ENCODE measurements at places on chromosomes 7 and 10.

DNA sequence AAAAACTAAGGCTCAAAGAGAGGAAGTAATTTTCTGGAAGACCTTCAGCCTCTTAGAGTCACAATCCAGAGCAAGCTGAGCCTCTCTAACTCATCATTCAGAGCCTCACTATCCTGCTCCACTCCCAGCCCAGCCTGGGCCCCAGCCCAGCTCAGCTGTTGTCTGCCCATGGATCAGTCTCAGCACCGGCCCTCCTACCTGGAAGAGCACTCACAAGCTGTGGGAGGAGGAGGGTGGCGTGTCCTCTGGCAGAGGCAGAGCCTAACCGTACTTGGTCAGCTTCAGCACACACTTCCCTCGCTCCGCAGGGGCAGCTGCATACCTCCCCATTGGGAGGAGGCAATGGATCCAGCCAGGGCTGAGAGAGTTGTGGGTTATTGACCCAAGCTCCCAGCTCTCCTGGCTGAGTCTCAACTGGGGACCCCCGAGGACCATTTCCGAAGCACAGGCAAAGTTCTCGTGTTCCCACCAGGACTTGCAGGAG is 66.7 kb upstream of the GPR26 start:
- DNase-seq = no peak

GRCh38 chr10:57917019-57917418 is 350.7 kb downstream of the IPMK start:
- no peak for DNase-seq

DNA sequence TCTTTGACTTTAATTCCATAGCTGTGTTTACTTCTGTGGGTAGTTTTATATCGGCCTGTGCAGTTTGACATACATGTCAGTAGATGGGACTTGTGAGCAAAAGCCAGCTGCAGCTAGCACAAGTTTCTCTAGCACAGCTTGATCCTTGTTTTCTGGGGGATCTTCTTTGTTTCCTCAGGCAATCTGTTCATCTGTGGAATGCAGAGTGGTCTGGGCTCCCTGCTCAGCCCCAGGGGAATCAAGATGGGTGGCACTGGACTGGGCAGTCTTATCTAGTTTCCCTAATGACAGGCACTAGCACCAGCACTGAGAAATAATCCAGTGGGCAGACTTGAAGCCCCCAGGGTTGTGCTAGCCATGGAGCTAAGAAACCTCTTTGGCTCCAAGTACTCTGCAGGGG is 40.8 kb downstream of the CYP2C19 start:
- DNase-seq = no peak

DNA sequence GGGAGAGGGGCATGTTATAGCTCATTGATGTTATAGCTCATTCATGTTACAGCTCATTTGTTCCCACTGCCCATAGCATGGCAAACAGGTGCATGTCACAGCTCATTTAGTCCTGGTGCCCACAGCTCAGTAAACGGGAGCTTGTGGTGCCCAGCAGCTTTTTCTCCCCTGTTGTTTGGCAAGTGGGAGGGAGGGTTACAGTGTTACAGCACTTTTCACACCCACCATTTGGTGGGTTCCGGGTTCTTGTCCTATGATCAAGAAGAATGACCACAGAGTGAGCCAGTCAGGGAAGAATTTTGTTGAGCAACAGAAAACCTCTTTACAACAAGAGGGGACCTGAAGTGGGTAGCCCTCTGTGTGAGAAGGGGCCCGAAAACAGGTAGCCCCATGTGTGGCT is 162.8 kb upstream of the CSTF2T start:
- DNase-seq = no peak

- DNase-seq = no peak
Measured at GRCh38 chr10:125337510-125337909, 177.1 kb upstream of the CTBP2 start.

- no peak for DNase-seq
Measured at GRCh38 chr10:80498833-80499741, 38.6 kb upstream of the SH2D4B start.

DNA sequence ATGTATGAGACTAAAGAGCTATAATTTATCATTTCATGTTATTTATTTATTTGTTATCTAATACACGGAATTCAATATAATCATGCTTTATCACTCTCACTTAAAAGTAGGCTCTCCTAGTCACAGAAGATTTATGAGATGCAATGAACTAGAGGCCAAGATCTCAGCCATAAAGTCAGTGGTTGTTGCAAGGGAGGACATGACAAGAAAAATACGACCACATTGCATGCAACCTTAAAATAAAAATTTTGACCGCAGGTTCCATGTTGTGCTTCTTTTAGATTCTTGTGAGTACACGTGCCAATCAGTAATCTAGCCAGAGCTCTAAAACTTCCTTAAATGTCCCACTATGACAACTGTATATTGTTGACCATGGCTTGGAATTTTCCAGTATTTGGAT is 75.9 kb upstream of the SP8 start:
- no peak for DNase-seq

DNA sequence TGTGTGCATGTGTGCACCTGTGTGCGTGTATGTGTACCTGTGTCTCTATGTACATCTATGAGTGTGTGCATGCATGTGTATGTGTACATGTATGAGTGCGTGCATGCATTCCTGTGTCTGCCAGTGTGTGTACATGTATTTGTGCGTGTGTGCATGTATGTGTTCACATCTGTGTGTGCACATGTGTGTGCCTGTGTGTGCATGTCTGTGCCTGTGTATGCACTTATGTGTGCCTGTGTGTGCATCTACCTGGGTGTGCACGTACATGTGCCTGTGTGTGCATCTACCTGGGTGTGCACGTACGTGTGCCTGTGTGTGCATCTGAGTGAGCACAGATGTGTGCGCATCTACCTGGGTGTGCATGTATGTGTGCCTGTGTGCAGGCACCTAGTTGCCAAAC is 102.2 kb upstream of the DIP2C start:
- DNase-seq = no peak

- no peak for DNase-seq
Measured at GRCh38 chr7:32227746-32228145, 157.5 kb upstream of the PDE1C start.

DNA sequence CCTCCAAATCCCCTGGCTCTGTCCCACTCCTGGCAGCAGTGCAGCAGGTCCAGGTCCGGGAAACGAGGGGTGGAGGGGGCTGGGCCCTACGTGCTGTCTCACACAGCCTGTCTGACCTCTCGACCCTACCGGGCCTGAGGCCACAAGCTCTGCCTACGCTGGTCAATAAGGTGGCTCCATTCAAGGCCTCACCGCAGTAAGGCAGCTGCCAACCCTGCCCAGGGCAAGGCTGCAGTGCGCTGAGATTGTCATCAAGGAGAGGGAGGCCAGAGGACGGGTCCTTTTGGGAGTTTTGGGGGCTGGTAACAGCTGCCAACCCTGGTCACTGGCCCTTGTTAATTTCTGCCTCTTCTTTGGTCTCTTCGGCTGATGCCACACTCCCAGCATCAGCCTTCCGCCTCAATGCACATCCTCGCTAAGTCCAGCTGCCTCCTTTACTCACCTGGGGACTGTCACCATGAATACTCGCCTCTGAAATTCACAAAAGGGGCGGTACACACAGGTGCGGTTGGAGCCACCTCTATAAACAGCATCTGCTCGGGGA is 3.5 kb downstream of the EPO start:
- no peak for DNase-seq

DNA sequence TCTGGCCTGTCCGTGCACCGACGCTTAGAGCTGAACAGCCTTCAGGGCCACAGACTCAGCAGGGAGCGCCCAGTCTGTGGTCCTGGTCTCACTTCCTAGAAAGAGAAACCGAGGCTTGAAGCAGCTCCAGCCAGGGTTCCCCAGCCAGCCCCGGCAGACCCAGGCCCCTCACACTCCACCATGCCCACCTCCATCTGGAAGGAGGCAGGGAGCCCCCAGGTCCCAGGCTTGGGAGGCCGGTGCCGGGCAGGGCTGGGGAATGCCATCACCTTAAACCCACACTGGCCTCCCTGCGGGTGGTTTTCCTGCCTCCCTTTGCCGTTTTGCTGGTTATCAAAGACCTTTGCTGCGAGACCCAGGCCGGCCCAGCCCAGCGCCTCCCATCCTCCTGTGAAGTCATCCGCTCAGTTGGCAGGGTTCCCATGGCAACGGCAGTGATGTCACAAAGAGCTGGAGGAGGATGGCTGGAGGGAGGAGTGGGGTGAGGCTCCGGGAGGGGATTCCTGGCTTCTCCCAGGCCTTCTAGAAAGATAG is 24.0 kb downstream of the ELFN1 start:
- DNase-seq = no peak

GRCh38 chr7:6307762-6308161 is 35.3 kb upstream of the CYTH3 start:
- no peak for DNase-seq

- DNase-seq = no peak
Measured at GRCh38 chr7:264541-265191, 25.3 kb upstream of the FOXL3 start.

- peak; percentile 97 for DNase-seq
Measured at GRCh38 chr10:110919349-110919931, at the start of gene SHOC2. SHOC2 (plus strand) TSS chr10:110919604; CDS start chr10:110964359, 44,755 bp downstream.

GRCh38 chr10:6045878-6046772 is 16.0 kb downstream of the IL2RA start:
- DNase-seq = no peak

GRCh38 chr7:133770863-133771492 is 356.2 kb upstream of the LRGUK start:
- DNase-seq = no peak

GRCh38 chr10:34280599-34281374 is 534.3 kb downstream of the PARD3 start:
- DNase-seq = no peak

DNA sequence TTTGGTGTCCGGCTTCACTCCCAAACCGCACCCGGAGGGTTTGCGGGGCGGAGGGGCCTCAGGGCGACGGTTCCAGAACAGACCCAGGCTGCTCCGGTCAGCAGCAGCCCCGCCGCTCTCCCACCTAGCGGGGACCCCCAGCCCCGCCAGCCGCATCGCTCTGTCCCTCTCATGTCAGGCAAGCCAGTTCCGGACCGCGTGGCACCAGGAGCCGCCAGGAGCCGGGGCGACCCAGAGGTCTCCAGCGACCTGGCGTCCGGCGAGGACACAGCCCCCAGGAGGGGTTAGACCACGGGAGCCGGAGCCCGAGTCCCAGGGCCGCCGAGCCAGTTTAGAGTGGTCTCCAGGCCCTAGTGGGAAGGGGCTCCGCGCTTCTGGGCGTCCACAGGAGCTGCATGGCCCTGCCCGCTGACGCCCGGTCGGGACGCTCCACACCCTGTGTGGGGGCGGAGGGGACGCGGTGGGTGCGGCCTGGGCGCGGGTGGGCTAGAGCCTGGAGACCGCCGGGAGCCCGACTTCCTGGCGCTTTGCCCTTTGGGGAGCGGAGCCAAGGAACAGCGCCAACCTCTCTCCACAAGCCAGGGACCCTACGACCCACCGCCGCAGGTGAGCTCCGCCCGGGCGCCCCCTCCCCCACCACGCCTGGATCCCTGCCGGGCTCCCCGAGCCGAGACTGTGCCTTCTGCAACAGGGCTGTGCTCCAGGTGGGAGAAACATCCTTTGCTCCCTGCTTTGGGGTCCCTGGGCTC is 43.4 kb downstream of the ZNF117 start:
- DNase-seq = no peak

DNA sequence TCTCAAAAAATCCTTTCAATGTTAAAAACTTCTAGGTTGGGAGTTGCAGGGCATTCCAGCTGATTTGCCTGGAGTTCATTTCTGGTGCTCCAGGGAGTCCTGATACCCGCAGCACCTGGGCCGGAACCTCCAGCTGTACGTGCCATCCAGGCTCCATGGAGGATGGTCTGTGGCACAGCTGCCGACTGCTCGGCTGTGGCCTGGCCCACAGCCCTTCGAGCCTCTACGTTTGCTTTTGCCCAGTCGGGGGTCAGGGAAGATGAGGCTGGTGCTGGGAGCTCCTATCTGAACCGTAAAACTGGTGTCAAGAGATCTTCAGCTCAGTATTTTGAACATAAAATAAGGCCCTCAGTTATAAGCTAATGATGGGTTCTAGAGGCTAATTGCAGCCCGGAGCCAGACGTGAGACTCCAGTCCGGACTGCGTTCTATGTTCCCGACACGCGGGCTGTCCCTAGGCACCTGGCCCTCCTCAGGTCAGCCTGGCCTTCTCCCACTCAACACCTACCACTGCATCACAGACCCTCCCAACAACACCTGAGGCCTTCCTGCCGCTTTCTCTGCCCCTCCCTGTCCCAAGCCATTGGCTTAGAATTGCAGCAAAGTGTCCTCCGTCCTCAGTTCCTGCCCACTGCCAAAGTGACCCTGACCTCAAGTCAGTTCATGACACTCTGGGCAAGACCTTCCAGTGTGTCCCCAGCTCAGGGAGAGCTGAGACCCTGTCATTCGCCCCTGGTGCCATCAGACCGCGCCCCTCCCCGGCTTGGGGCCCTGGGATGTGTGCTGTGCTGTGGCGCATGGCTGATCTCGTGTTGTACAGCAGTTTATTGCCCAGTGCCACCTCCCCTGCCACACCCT is 64.2 kb upstream of the DNAJB6 start:
- no peak for DNase-seq

DNA sequence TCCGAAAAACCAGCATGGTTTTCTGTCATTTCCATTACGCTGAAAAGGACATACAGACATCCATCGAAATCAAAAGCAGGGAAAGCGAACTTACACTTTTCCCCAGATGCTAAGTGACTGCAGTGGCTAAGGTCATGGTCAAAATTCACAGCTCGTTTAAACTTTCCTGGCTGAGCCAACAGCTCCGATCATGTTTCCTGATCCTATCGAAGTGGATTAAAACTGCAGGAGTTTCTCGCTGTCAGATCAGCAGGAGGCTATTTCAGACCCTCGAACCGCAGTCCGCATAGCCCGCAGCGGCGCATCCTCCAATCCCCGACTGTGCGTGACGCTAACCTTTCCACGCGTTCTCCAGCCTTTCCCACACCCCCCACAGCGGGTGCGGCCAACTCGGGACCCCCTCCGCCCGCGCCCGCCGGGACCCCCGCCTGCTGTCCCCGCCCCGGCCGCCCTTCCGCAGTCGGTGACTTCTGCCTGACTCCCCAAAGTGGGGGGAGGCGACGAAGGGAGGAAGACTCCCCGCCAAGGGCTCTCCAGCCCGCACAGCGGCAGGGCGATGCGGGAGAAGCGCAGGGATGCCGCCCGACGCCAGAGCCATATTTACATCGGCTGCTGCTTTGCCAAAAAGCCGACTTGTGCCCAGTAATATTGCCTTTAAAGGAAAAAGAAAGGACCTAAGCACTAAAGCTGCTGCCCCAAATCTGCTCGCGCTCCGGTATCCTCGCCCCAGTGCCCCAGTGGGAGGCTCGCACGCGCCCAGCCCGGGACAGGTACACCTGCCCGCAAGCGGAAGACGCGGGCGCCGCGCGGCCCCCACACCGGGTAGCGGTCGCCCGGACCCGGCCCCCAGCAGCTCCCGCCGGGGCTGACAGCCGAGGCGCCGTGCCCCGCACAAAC is 1.2 kb downstream of the PIP4K2A start:
- DNase-seq = peak; percentile 12

DNA sequence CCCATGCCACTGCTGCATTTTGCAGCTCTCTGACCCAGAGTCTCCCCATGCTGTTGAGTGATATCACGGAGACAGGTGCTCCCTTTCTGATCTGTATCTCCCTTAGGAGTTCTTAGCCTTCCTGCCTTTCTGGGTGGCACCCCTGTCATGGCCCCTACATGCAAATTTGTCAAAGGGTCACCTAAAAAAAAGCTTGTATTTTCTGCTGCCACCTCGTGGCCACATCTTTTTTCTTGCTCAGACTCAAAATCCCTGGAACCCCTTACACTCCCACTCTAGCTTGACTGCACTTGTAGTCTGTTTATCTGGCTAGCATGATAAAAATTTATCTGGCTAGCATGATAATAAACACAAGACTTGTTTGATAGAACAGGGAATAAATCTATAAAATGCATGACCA is 809.1 kb downstream of the SORCS1 start:
- no peak for DNase-seq

GRCh38 chr10:19705250-19705649 is 111.0 kb upstream of the PLXDC2 start:
- no peak for DNase-seq

GRCh38 chr10:61112771-61113170 is 168.8 kb upstream of the RHOBTB1 start:
- no peak for DNase-seq
